ENCODE measurements at places on chromosomes 4 and X. TPM values are rescaled to one million over a fixed set of nuclear protein-coding genes. Genes with fewer than 3 reads are reported as not detected.

CSN1S1 gene
- total RNA-seq: not detected

CHST7 gene
- 16.0 TPM for total RNA-seq

HMX1 gene
- not detected for total RNA-seq

ARMCX6 gene
- 10.1 TPM for total RNA-seq

ARHGAP36 gene
- total RNA-seq: 0.10 TPM

- H3K36me3 ChIP-seq: no peaks in the 10 kb centered on the region
- no peak overlapping the region for H3K27ac ChIP-seq
- H3K4me3 ChIP-seq: no peak overlapping the region
These were observed 20.4 kb upstream of the SEPSECS start for GRCh38 chr4:25180524-25181131.

- no peaks in the 10 kb centered on the region for H3K36me3 ChIP-seq
- no peak overlapping the region for H3K4me3 ChIP-seq
These were observed 9.2 kb downstream of the NDUFA1 start for GRCh38 chrX:119880552-119881437.

DUX4 gene
- total RNA-seq: not detected

- H3K27me3 ChIP-seq: no peaks in the 10 kb centered on the region
- peak overlapping the region; percentile 4 for H3K27ac ChIP-seq
- ATAC-seq: no peak
- H3K4me3 ChIP-seq: no peak overlapping the region
- H3K36me3 ChIP-seq: no peaks in the 10 kb centered on the region
These were observed 10.1 kb downstream of the SCARB2 start for GRCh38 chr4:76203541-76203940.

DNA sequence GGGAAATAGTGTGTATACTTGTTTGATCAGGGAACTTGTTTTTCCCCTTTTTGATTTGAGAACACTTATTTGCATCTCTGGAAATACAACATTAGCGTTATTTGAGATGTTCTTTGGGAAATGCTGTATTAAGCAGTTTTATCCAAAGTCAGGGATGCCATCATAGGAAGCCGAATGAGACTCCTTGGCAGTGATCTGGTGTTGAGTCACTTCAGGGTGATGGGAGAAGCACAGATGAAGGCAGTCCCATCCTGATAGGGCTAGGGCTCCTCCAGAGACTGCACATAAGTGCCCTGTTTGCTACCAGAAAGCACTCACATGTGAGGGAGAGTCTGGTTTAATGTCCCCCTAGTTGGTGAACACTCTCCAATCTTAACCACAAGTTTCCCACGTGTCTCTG, 62.3 kb downstream of the IL1RAPL1 start:
- H3K27me3 ChIP-seq: no peaks in the 10 kb centered on the region
- no peaks in the 10 kb centered on the region for H3K4me1 ChIP-seq
- H3K36me3 ChIP-seq: no peaks in the 10 kb centered on the region
- no peak for ATAC-seq
- H3K27ac ChIP-seq: no peak overlapping the region

DNA sequence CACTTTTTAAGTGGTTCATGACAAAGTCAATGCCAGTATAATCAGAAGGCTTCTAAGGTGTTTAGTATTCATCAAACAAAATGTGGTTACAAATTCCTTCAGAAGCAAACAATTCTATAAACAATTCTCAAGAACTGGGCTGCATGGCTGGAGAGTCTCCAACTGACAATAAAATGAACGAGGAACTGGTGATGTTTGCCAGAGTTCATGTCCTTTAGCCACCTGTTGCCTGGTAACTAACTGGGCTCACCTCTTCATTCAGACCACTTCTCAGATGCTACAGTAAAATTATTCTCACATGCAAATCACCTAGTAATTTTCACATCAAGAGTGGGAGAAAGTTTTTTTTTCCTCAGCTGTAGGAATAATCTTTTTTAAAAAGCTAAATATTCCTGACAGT, 53.3 kb downstream of the CAMK2D start:
- H3K27ac ChIP-seq: no peak overlapping the region
- no peaks in the 10 kb centered on the region for H3K36me3 ChIP-seq
- no peaks in the 10 kb centered on the region for H3K27me3 ChIP-seq
- peaks cover 5% of the 10 kb centered on the region for H3K4me1 ChIP-seq
- no peak for ATAC-seq

- H3K27me3 ChIP-seq: no peaks in the 10 kb centered on the region
- H3K36me3 ChIP-seq: no peaks in the 10 kb centered on the region
- no peak overlapping the region for H3K4me3 ChIP-seq
- no peak overlapping the region for H3K27ac ChIP-seq
- no peak for ATAC-seq
- no peaks in the 10 kb centered on the region for H3K4me1 ChIP-seq
These were observed 235.4 kb downstream of the MGST2 start for GRCh38 chr4:139900964-139901376.

DNA sequence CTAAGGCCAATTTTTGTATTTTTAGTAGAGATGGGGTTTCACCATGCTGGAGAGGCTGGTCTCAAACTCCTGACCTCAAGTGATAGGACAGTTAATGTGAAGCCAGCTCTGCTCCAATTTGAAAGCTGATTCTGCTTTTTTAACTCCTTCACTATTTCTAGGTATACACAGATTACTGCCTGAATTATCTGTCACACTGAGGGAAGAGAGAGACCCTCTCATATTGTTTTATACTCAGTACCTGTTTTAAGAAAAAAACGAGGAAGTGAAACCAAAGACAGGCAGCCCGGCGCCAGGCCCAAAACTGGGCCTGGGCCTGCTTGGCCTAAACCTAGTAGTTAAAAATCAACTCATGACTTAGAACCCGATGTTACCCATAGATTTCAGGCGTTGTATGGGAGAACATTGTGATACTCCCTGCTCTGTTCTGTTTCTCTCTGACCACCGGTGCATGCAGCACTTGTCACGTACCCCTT, 1601.5 kb upstream of the PCDH10 start:
- no peak for ATAC-seq
- H3K4me3 ChIP-seq: no peak overlapping the region
- no peaks in the 10 kb centered on the region for H3K4me1 ChIP-seq

IGSF1 gene
- 2.0 TPM for total RNA-seq

FRG2 gene
- not detected for total RNA-seq

- H3K27ac ChIP-seq: no peak overlapping the region
- peak; percentile 87 for ATAC-seq
- no peaks in the 10 kb centered on the region for H3K27me3 ChIP-seq
- H3K4me3 ChIP-seq: no peak overlapping the region
- H3K4me1 ChIP-seq: no peaks in the 10 kb centered on the region
- no peaks in the 10 kb centered on the region for H3K36me3 ChIP-seq
These were observed 8.6 kb upstream of the ARHGAP10 start for GRCh38 chr4:147723326-147723725.

GRCh38 chrX:2462780-2463179, 38.0 kb downstream of the DHRSX start:
- no peak for ATAC-seq
- H3K4me3 ChIP-seq: no peak overlapping the region
- no peak overlapping the region for H3K27ac ChIP-seq

- no peaks in the 10 kb centered on the region for H3K36me3 ChIP-seq
- no peak overlapping the region for H3K4me3 ChIP-seq
- H3K27ac ChIP-seq: no peak overlapping the region
- no peaks in the 10 kb centered on the region for H3K4me1 ChIP-seq
- no peaks in the 10 kb centered on the region for H3K27me3 ChIP-seq
- no peak for ATAC-seq
These were observed 58.4 kb downstream of the CFAP299 start for GRCh38 chr4:80393970-80394250.

C4orf54 gene
- 0.81 TPM for total RNA-seq

GRCh38 chr4:77913348-77913747, 50.7 kb downstream of the MRPL1 start:
- H3K4me1 ChIP-seq: no peaks in the 10 kb centered on the region
- H3K27ac ChIP-seq: no peak overlapping the region
- H3K36me3 ChIP-seq: no peaks in the 10 kb centered on the region
- no peak for ATAC-seq

TNIP3 gene
- total RNA-seq: not detected

DNA sequence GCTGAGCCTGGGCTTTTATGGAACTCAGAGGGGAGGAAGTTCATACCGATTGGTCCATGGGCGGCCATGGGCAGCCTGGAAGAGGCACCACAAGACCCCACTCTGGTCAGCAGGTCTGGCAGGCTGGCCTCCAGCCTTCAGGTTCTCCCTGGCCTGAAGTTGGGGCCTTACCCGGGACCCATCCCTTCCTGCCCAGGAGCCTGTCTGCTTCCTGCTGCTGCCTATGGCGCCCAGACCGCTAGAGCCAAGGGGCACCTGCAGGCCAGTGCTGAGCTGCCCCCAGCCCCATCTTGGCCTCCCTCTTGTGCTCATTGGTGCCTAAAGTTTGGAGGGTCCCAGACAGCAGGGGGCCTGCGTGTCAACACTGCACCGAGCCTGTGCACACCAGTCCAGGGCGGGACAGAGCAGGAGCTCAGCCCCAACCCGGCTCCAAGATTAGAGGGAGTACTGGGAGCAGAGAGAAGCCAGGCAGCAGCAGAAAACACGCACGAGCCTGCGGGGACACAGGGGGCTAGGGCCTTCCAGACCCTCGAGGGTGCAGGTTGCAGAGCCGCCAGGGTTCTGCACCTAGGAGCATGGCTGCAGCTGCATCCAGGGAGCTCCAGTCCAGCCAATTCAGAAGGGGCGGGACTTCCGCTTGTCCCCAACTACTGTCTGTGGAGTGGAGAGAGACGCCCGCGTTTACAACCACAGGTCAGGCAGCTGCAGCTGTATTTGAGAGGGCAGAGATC, 30.7 kb upstream of the ZNF280C start:
- H3K4me1 ChIP-seq: no peaks in the 10 kb centered on the region
- ATAC-seq: no peak

PROM1 gene
- 16.3 TPM for total RNA-seq

DNA sequence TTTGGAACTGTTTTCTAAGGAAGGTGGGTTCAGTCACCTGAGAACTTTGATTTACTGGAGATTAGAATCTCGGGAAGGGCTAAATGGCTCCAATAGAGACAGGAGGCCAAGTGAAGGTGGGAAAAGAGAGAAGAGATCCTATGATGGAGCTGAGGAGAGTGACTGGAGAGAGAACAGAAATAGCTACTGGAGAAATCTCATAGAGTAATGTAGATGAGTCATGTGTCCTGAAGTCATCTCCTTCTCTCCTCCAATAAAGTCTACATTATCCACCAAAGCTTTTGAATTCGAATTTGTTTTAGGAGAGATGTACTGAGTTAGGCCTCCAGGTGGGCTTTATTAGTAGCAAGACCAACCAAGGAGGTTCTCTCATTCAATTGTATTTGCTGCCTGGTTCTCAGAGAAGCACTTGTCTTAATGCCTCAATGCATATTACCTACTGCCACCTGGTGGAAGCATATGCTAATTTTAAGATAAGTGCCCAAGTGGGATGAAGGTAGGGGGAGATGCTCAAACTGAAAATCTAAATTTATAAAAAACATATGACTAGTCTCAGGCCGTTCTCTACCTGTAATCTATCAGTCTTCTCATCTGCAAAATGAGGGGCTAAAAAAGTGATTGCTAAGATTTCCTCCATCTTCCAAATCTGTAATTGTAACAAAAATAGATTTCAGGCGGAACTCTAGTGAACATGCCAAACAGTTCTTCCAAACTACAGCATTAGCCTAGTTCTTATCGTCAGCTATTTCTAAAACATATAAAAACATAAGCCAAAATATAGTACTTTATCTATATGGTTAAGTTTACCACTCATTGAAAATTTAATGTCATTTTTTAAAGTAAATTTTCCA, 24.4 kb downstream of the TXK start:
- no peak for ATAC-seq
- no peaks in the 10 kb centered on the region for H3K27me3 ChIP-seq
- no peak overlapping the region for H3K4me3 ChIP-seq
- no peaks in the 10 kb centered on the region for H3K36me3 ChIP-seq

- H3K36me3 ChIP-seq: no peaks in the 10 kb centered on the region
- no peak overlapping the region for H3K4me3 ChIP-seq
- H3K27ac ChIP-seq: no peak overlapping the region
- H3K4me1 ChIP-seq: no peaks in the 10 kb centered on the region
These were observed 378.3 kb downstream of the PPP1R2C start for GRCh38 chrX:42399632-42400024.

DNA sequence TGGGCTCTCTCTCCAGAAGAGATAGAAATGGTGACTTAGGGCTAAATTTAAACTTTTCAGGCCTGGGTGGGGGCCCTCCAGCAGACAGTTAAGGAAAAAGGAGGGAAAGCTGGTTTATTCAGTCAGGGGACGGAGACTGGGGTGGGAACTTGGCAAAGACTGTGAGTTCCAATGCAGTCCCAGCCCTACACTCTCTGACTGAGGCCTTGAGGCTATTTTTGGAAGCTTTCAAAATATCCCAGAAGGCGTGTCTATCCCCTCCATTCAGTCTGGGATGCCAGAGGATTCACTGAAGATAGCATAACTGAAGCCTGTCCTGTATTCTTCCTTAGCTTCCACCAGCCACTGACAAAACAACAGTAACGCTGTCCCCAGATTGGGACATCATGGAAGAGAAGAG, 32.1 kb upstream of the MSN start:
- ATAC-seq: peak; percentile 83
- H3K27ac ChIP-seq: peak overlapping the region; percentile 71
- H3K27me3 ChIP-seq: no peaks in the 10 kb centered on the region

TMEM156 gene
- total RNA-seq: not detected

DNA sequence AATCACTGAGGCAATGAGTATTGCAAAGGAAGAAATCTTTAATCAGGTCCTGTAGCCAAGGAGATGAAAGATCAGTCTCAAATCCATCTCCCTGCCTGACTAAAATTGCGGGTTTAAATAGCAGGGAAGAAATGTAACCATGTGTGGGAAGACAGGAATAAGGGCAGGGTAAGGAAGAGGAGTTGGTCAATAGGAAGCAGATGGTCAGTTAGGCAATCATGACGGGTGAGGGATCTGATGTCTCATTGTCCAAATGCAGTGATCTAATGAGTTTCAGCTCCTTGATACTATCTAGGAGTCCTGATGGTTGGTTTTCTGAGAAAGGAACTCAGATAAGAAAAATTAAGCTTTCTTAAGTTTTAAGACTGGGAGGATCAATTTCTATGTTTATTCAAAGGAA, 200.8 kb downstream of the SPATA18 start:
- peak; percentile 48 for ATAC-seq
- H3K27ac ChIP-seq: no peak overlapping the region
- no peaks in the 10 kb centered on the region for H3K36me3 ChIP-seq
- no peak overlapping the region for H3K4me3 ChIP-seq

DNA sequence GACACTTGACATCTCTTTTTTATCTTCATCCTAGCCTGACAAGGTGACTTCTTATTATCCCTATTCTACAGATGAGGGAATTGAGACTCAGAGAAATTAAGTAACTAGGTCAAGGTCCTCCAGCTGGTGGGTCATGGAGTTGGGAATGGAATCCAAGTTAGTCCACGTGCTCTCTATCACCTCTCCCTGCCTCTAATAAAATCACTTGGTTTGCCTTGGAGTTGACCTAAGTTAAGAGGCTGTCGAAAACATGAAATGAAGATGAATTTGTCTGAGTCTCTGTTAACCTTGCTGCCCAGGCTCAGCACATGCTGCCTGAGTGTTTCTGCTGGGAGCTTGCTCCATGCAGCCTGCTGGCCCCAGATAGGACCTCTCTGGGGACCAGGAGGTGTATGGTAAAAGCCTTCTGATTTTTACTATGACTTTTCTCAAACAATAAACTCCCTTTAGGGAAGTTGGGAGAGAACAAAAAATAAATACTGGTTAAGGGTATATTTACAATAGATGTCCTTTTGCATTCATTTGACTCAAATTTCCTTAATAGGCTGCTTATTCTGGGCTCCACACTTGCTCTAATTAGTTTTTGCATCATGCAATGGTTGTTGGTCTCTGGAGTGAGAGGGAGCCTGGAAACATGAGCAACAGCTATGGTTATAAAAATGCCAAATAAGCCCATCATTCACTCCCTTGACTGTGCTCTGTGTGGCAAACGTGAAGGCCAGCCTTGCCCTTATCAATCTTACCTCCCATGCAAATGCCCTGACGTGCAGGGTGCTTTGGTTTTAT, 61.6 kb upstream of the DHX15 start:
- H3K36me3 ChIP-seq: no peaks in the 10 kb centered on the region
- H3K4me3 ChIP-seq: no peak overlapping the region
- H3K27ac ChIP-seq: no peak overlapping the region
- no peak for ATAC-seq
- H3K4me1 ChIP-seq: peaks cover 15% of the 10 kb centered on the region
- H3K27me3 ChIP-seq: no peaks in the 10 kb centered on the region

CXCL8 gene
- not detected for total RNA-seq

Data from gastroesophageal sphincter (tissue), 4 donors.